ENCODE measurements at places on chromosomes 13 and 19.
A peak's percentile ranks its signal among the peaks of the same experiment; 100 is the strongest.

- peaks cover 10% of the 10 kb centered on the region for H3K4me1 ChIP-seq
- no peaks in the 10 kb centered on the region for H3K36me3 ChIP-seq
- no peak overlapping the region for H3K27ac ChIP-seq
- DNase-seq: no peak
These were observed 20.0 kb downstream of the GARRE1 start for GRCh38 chr19:34274284-34274826.

DNA sequence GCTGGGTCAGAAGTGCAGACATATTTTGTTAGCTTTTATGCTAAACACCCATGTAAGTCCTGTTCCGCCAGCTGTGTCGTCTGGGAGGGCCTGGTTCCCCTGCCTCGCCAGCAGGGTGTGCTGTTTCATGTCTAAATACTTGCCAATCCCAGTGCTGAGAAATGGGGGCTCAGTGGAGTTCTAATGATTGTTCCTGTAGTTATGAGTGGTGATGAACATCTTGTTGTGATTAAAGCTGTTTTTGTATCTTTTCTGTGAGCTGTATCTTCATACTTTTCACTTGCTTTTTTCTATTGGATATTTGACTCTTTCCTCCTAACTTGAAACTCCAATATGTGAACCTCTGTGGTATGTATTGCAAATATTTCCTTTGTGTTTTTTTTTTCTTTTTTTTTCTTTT lies 32.7 kb downstream of the KDM4B start:
- no peak overlapping the region for H3K4me3 ChIP-seq
- no peaks in the 10 kb centered on the region for H3K27me3 ChIP-seq
- peaks cover 18% of the 10 kb centered on the region for H3K4me1 ChIP-seq
- H3K36me3 ChIP-seq: peaks cover 8% of the 10 kb centered on the region
- peak; percentile 76 for DNase-seq
- H3K27ac ChIP-seq: no peak overlapping the region

GRCh38 chr13:23990455-23990854 lies 93.2 kb upstream of the C1QTNF9B start:
- H3K36me3 ChIP-seq: no peaks in the 10 kb centered on the region
- H3K4me1 ChIP-seq: no peaks in the 10 kb centered on the region
- DNase-seq: no peak

DNA sequence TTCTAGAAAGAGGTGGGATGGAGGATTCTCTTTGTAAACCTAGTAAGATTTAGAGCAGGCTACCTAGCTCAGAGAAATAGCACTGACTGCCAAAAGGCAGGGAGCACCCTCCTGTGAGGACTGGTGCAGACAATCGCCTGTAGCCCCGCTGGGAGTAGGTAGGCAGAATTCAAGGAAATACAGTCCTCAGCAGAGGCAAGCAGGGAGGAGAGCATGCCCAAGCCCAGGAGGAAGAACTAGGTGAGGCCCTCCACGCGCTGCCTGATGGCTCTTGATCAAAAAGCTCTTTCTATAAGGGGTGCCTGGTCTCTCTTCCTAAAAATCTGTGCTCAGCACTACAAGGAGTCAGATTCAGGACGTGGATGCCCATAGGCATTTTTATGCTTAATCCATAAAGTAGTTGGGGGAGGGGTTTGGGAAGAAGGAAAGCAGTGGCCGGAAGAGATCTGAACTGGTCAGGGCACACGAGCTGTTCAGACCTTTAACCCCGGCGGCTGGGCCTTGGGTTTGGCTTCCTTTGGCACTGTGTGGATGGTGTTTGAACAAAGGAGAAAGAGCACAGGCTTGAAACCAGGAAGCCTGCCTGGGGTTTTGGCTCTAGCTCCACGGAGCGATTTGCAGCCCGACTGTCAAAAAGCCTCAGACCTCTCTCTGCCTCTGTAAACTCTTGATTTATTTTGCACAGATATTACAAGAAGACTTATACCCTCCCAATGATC lies 320.6 kb downstream of the FOXO1 start:
- H3K4me1 ChIP-seq: no peaks in the 10 kb centered on the region
- H3K27ac ChIP-seq: no peak overlapping the region

DNA sequence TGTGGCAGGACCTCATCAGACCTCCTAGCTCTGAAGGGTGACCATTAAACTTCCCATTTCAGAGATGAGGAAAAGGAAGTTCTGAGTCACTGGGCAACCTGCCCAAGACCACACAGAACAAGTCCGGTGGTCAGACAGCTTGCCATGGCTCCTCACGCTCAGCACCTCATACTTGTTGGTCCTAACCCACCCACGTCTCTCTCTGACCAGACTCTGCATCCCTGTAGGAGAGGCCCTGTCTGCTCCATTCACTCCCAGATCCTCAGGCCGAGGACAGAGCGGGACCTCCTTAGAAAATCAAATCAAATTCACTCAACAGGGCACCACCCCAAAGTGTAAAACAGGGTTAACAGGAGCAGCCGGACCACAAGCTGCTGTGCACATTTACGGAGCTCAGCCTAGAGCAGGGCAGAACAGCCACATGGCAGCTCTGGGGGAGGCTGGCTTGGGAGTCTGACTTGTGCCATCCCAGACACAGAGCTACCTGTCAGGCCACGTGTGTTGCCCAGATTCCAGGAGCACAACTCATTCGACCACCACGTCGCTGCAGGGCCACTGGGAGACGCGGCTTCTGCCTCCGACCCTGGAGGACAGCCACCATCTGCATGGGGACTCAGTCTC lies 1.7 kb downstream of the MIER2 start:
- peaks cover 49% of the 10 kb centered on the region for H3K36me3 ChIP-seq
- H3K4me3 ChIP-seq: peak overlapping the region; percentile 80
- DNase-seq: no peak
- H3K27ac ChIP-seq: peak overlapping the region; percentile 74

DNA sequence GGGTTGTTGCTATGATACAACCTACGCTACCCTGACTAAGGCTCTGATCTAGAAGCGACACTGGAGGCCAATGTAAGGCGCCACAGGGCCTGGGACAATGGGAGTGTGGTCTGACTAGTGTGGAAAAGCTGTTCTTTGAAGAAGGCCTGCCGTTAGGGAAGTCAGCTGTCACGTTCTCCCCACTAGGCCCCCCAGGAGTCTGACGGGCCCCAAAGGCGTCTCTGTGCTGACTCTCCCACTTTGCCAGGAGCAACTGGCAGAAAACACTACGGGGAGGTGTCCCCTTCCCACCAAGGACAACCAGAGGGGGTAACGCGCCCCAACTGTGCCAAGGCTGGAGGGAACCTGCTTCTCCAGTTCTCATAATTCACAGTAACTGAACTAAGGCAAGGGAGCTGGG lies 25.3 kb upstream of the EIF3G start:
- H3K27ac ChIP-seq: no peak overlapping the region
- H3K4me1 ChIP-seq: no peaks in the 10 kb centered on the region
- no peaks in the 10 kb centered on the region for H3K27me3 ChIP-seq
- peaks cover 93% of the 10 kb centered on the region for H3K36me3 ChIP-seq

GRCh38 chr13:107144432-107144831 lies 576.5 kb upstream of the ARGLU1 start:
- H3K27ac ChIP-seq: no peak overlapping the region
- DNase-seq: no peak
- H3K4me3 ChIP-seq: no peak overlapping the region
- H3K36me3 ChIP-seq: no peaks in the 10 kb centered on the region
- no peaks in the 10 kb centered on the region for H3K4me1 ChIP-seq

DNA sequence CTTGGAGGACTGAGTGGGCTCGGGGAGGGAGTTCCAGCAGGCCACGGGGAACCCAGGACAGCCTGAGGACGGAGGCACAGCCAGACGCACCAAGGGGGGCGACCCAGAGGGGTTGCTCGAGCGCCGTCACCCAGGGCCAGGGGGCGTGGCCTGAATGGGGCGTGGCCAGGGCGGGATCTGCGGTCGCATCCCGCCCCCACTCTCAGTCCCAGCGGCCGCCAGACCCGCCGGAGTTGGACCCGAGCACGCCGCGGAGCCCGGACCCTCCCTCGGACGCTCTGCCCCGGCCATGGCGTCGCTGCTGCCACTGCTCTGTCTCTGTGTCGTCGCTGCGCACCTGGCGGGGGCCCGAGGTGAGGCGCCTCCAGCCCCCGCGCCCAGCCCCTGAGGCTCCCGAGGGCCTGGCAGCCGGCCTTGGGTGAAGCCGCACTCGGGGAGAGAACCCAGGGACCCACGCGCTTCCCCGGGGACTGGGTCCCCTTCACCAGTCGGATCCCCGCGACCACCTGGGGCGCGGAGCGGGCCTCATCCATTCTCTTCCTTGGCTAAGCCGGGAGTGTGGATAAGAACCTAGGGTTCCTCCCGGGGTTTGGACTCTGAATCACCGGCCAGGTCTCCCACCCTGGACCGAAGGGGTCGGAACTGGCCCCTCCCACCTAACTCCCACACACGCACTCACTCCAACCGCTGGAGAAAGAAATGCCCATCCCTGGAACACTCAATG lies at the start of gene CILP2:
Gene CILP2, plus strand, starts transcription at position 205 of the 724 bp plus-strand sequence. Its CDS starts 85 bp downstream, at position 290.
- no peaks in the 10 kb centered on the region for H3K36me3 ChIP-seq
- peaks cover 55% of the 10 kb centered on the region for H3K4me1 ChIP-seq
- H3K4me3 ChIP-seq: no peak within 1 kb of the TSS

GRCh38 chr19:9362905-9363304 lies at the start of gene ZNF177:
Gene ZNF177, plus strand, starts transcription at chr19:9363013. Its CDS starts 15,299 bp downstream, at chr19:9378312.
- no peaks in the 10 kb centered on the region for H3K36me3 ChIP-seq
- DNase-seq: peak; percentile 22
- no peak within 1 kb of the TSS for H3K27ac ChIP-seq
- H3K4me3 ChIP-seq: peak within 1 kb of the TSS; percentile 42

- H3K27ac ChIP-seq: no peak overlapping the region
- H3K4me1 ChIP-seq: no peaks in the 10 kb centered on the region
- no peak for DNase-seq
- H3K27me3 ChIP-seq: no peaks in the 10 kb centered on the region
- no peaks in the 10 kb centered on the region for H3K36me3 ChIP-seq
These were observed 187.6 kb upstream of the SGCG start for GRCh38 chr13:22993148-22993547.

DNA sequence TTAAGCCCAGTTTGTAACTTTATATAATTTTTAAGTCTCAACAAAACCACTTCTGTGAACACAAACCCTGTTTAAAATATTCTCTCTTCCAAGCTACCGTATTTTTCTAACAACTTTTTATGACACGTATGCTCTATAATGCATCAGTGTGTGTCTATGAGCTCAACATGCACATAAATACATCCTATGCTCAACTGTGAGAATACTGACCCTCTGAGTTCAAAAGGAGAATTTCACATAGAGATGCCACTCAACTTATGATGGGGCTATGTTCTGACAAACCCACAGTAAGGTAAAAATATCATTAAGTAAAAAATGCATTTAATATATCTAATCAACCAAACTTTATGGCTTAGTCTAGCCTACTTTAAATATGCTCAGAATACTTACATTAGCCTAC lies 1139.7 kb upstream of the SPRY2 start:
- no peaks in the 10 kb centered on the region for H3K27me3 ChIP-seq
- H3K4me3 ChIP-seq: no peak overlapping the region
- H3K36me3 ChIP-seq: no peaks in the 10 kb centered on the region
- H3K4me1 ChIP-seq: no peaks in the 10 kb centered on the region

DNA sequence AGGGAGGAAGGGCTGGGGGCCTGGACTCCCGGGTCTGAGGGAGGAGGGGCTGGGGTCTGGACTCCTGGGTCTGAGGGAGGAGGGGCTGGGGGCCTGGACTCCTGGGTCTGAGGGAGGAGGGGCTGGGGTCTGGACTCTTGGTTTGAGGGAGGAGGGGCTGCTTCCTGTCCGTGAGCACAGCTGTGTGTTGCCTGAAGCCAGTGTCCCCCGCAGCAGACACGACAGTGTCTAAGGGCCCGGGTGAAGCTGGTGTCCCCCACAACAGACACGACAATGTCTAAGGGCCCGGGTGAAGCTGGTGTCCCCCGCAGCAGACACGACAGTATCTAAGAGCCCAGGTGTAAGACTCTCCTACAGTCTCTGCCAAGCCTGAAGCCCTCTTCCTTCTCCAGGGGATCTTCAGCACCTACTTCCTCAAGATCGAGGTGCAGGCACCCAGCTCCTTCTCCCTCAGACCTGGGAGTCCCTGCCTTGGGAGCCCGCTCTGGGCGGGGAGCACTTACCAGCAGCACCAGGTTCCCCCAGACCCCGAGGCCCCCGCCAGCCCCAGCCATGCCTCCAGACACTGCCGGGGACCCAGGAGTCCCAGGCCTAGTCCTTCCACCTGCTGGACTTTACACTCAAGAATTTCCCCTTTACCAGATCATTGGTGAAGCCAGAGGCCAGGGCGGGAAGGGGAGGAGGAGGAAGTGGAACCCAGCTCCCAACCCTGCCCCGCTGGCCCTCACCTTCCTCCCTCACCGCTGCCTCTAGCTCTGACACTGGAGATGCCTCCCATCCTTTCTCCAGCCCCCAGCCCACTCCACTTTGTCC lies at the start of gene PTPRH:
Gene PTPRH, minus strand, starts transcription at position 622 of the 813 bp plus-strand sequence. Its CDS starts 68 bp downstream, at position 554.
- H3K27me3 ChIP-seq: no peaks in the 10 kb centered on the region
- peak; percentile 12 for DNase-seq
- peak within 1 kb of the TSS; percentile 47 for H3K27ac ChIP-seq
- H3K4me3 ChIP-seq: no peak within 1 kb of the TSS

GRCh38 chr19:54257116-54257480 lies at the start of gene LILRB5:
Gene LILRB5, minus strand, starts transcription at chr19:54257273. Its CDS starts 80 bp downstream, at chr19:54257193.
- no peak for DNase-seq
- H3K27ac ChIP-seq: no peak within 1 kb of the TSS
- H3K27me3 ChIP-seq: peaks cover 79% of the 10 kb centered on the region
- no peaks in the 10 kb centered on the region for H3K36me3 ChIP-seq

GRCh38 chr19:30854207-30854606 lies 482.0 kb downstream of the ZNF536 start:
- no peak overlapping the region for H3K27ac ChIP-seq
- no peak overlapping the region for H3K4me3 ChIP-seq
- no peaks in the 10 kb centered on the region for H3K36me3 ChIP-seq
- H3K27me3 ChIP-seq: no peaks in the 10 kb centered on the region
- no peak for DNase-seq

DNA sequence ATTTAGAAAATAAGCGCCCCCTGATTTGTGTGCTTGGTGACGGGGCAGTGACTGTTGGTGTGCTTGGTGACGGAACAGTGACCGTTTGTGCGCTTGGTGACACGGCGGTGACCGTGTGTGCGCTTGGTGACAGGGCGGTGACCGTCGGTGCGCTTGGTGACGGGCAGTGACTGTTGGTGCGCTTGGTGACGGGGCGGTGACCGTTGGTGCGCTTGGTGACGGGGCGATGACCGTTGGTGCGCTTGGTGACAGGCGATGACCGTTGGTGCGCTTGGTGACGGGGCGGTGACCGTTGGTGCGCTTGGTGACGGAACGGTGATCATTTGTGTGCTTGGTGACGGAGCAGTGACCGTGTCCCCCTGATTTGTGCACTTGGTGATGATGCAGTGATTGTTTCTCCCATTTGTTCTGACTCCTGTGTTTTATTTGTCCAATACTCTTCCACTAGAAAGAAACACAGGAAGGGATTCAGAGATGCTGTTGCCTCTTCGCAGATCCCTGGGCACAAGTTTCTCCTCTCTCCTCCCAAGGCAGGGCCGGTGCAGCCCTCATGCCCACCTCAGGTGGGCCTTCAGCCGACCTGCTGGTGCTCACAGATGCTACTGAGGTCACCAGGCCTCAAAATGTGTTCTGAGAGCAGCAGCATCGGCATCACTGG lies 128.3 kb downstream of the ATP11A start:
- no peak for DNase-seq
- no peaks in the 10 kb centered on the region for H3K4me1 ChIP-seq
- no peak overlapping the region for H3K27ac ChIP-seq
- peaks cover 55% of the 10 kb centered on the region for H3K36me3 ChIP-seq

Measured in K562 (cell line).